ENCODE measurements at places on chromosomes 5 and 9.

GRCh38 chr9:87276851-87277261, 220.8 kb upstream of the DAPK1 start:
- DNase-seq, result no peak

DNA sequence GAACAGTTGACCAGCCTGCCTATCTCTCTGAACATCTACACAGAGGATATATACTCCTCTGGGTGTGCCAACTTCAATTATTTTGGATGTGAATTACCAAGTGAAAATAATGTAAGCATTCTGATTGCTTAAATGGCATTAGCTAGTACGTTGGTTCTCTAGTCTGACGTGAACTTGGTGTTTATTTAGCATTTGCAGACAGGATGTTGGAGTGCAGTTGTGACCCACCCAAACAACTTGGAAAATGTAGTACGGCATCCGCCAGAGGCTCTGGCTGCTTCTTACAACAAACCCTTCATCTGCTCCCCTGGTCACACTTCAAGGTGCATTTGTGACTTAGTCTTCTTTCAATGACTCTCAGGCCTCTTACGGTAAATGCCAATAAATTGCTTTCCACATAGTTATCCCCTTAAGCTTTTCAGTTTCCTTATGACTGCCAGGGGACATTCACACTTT, 616.6 kb downstream of the PDE4D start:
- no peak for DNase-seq

GRCh38 chr9:69637817-69638200, 34.4 kb downstream of the APBA1 start:
- no peak for DNase-seq

DNA sequence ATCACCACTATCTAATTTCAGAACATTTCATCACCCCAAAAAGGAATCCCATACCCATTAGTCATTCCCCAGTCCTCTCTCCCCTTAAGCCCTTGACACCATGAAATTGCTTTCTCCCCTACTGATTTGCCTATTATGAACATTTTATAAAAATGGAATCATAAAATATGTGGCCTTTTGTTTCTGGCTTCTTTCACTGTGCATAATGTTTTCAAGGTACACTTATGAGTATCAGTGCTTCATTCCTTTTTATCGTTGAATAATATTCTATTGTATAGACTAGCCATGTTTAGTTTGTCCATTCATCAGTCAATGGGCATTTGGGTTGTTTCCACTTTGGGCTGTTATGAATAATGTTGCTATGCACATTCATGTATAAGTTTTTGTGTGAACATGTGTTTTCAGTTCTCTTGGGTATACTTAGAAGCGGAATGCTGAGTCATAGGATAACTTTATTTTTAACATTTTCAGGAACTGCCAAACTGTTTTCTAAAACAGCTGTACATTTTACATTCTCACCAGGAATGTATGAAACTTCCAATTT, 40.4 kb upstream of the FGF1 start:
- no peak for DNase-seq

DNA sequence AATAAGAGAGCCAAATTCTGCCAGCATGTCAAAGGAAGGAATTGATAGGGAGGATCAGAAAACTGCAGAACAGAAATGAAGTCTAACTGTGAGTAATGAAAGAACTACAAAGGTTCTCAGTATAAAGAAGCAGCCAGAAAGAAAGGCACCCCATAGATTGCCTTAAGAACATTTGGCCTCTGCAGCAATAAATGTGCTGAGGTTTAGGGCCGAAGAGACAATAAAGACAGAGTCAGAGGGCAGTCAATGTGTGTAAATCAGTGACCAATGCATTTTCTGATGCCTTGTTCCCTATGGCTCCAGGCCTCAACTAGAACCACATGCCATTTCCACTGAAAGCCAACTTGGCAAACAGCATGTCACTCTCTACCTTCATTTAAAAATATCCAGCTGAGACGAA, 281.0 kb downstream of the HINT1 start:
- DNase-seq, result no peak

GRCh38 chr9:128159522-128159783, 612 bp upstream of the BBLN start:
- DNase-seq, result no peak

DNA sequence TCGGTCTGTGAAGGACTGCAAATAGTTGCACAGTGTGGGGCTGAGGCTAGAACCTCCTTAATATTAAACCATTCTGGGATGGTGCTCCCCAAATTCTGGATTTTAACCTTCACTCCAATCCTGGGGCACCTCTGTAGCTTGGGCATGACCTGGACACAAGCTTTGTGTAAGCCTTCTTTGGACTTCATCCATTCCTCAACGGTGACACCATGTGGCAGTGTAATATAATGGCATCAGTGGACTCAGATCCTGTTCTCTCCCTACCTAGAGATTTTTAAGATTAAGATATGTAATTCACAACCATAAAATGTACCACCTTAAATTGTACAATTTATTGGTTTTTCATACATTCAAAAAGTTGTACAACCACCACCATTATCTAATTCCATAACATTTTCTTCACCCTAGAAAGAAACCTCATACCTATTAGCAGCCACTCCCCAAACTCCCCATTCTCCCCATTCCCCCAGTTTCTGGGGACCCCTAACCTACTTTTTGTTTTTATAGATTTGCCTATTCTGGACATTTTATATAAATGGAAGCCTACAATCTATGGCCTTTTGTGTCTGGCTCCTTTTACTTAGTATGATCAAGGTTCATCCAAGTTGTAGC, 4.8 kb upstream of the PLGRKT start:
- DNase-seq, result no peak

DNA sequence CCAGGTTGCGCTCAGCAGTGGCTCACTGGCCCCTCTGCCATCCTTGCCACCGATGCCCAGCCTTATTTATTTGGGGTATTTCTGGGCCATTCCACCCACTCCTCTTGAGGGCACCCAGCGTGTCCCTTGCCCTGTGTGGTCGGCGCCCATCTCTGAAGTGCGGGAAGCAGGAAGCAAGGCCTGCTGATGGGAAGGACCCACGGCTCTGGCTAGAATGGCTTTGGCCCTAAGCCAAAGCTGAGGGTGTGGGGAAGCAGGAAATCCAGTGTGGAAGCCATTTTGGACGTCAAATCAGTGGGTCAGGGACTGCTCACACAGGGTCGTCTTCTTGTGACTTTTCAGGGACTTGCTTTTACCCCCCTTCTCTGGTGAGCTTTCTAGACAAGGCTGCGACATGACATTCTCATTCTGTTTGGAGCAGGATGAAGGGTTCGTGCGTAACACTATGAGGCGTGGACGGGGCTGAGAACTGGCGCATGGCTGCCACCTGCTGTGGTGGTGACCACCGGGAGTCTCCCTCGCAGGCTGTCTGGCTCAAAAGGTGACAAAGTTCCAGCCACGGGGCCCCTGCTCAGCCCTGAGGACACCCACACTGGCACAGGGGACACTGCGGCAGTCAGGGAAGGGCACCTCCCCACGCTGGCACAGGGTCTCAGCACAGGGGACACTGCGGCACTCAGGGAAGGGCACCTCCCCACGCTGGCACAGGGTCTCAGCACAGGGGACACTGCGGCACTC, 50.7 kb upstream of the NKD2 start:
- DNase-seq, result no peak

DNA sequence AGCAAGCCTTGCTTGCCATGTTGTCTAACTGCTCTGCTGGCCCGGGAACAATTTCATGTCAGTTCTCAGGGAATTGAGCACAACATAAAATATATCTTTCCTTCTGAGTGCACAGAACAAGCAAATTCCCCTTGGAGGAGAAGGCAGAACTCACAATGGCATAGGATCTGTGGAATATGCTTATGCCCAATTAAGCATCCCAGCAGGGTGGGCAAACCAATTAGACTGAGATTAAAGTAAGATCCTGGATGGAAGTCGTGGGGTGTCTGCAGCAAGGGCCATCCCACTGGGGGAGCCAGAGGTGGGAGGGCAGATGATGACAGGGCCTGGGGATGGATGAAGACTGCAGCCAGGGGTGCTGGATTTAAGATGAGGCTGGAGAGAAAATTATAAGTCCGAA, 114.1 kb downstream of the BRINP1 start:
- DNase-seq, result no peak

GRCh38 chr9:84325347-84325973, 15.1 kb downstream of the SLC28A3 start:
- peak; percentile 20 for DNase-seq

DNA sequence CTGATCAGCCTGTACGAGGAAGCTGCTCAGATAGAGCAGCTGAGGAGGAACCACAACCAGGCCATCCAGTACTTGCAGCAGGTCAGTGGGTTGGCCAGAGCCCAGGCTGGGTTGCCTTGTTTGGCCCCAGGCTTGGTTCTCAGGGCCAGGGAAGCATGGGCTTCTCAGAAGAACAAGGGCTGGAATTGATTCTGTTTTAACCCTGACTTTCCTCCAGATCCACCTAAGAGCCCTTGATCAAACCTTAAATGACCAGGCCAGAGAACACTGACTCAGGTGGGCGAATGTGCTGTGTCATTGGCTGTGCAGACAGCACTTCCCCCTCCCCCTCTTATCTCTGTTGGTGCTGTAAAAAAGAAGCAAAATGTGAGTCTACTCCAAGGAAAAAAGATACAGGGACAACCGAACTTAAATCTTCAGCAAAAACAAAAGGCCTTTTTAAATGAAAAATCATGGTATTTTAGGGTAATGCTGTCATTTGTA, 28.1 kb downstream of the TTC23L start:
- DNase-seq, result no peak

DNA sequence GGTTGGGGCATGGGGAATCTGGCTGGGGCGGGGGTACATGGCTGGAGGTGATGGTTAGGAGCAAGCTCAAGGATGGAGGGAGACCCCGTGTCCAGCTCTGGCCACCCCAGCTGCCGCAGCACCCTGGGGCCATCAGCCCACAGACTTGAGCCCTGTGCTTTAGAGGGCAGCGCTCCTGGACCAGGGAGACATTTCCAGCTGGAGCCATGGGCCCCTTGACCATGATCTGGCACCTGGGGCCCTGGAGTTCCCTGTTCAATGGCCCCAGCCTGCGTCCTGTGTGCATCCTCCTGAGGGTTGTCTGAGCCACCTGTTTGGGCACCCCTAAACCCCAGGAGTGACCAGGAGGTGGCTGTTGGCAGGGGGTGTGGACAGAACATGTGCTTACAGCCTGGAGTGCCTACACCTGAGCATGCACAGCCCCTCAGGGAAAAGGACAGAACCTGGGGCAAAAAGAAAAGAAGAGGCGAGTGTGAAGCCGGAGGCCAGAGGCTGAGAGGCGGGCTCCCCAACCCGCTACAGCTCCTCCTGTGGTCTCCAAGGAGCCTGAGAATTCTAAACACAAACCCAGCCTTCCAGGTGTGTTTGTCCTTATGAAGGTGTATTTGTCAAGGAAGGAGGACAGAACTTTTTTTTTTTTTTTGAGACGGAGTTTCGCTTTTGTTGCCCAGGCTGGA, 126.7 kb downstream of the C9orf50 start:
- no peak for DNase-seq
